Stimulated activated CD4-positive, alpha-beta T cell treated with anti-CD3 and anti-CD28 coated beads, TNF-alpha, amount 100 ng/mL, for 4 hours (primary cell): ENCODE measurements at places on chromosomes 2 and 18.

DNA sequence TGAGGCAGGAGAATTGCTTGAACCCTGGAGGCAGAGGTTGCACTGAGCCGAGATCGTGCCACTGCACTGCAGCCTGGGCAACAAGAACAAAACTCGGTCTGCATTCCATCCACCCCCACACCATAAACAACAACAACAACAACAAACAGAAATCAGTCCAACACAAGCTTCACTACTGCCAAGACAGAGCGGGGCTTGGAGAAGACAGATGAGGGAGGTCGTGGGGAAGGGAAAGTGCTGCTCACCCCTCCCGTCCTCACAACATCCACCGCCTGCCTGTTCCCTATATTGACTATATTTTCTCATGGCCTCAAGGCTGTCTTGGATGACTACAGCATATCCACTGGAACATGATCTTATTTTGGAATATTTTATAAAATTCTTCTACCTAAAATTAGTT is 137.6 kb upstream of the TTC39C start:
- no peak for DNase-seq

GRCh38 chr2:109155553-109156451 is 26.8 kb downstream of the SH3RF3 start:
- DNase-seq: no peak

- DNase-seq: no peak
Measured at GRCh38 chr18:29377346-29377745, 1200.4 kb upstream of the CDH2 start.

DNA sequence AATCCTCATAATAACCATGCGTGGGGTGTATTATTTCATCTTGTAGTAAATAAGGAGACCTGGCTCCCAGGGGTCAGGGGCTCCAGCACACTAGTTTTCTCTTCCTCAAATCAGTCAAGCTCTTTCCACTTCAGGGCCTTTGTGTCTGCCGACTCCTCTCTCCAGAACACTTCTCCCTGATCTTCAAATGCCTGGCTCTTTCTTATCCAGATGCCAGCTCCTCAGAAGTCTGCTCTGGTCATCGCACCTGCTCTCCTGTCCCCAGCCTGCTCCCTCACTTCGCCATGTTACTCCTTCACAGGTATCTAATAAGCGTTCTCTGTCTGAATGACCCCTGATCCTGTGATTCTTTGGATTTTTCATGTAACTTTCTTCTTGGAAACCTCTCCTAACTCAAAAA is 62.0 kb downstream of the GYPC start:
- no peak for DNase-seq

- no peak for DNase-seq
Measured at GRCh38 chr18:5142859-5143258, 54.2 kb downstream of the AKAIN1 start.

- no peak for DNase-seq
Measured at GRCh38 chr2:197185676-197186075, 124.9 kb downstream of the ANKRD44 start.

DNA sequence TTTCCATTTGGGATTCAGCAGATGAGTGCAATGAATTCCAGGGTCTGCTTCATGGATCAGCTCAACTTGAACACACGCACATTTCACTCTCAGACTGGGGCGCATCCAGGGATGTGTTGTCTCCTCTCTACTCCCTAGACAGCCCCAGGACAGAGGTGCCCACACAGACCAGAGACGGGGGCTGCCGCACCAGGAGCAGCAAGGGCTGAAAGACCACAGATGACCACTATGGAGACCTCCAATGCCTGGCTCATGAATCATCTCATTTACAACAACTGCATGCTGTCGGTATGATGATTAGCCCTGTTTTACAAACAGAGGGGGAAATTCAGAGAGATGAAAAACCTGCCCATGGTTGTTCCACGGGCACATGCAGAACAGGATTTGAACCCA is 63.1 kb downstream of the CYP26B1 start:
- DNase-seq: no peak

DNA sequence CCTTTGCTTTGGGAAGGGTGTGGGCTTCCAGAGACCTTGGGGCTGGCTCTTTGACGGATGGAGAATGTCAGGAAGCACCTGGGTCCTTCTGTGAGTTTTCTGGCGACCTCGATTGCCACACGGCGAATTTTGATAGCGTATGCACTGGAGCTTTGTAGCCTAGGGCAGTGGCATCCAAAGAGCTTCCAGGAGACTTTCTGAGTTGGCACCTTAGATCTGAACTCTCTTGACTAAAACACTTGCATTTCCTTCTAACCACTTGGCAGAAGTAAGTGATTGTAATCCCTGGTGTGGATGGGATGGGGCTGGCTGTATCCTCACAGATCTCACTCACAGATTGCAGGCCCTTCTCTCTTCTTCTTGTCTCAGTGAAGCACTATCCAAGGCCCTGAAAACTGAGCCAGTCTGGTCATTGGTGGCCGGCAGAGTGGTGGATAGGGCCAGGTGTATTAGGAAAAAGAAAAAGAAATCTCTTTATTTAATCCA is 7.8 kb downstream of the RNF144A start:
- DNase-seq: no peak

- DNase-seq: no peak
Measured at GRCh38 chr18:26003817-26004216, 86.6 kb downstream of the SS18 start.

GRCh38 chr2:201701646-201702045 is 3.2 kb upstream of the MPP4 start:
- DNase-seq: no peak

GRCh38 chr2:33904801-33905200 is 305.7 kb upstream of the FAM98A start:
- DNase-seq: no peak

DNA sequence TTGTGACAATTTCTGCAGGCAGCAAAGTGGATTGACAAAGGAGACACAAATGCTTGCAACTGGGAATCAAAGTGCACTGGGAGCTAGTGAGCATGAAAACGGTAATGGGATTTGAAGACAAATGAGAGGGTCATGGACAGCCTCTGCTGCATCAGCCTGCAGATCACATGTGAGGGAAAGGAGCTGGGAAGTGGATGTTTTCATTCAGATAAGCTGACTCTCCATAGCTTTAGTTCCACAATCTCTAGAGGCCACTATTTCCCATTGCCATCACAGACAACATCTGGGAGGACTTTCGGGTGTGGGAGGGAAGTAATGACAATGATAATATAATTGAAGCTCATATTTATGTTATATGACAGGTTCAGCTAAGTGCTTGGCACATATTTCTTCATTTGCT is 28.4 kb downstream of the ADCYAP1 start:
- no peak for DNase-seq

GRCh38 chr2:24080701-24081100 is 3.9 kb downstream of the TP53I3 start:
- DNase-seq: no peak

- no peak for DNase-seq
Measured at GRCh38 chr18:46296656-46297055, 192.5 kb downstream of the HAUS1 start.

DNA sequence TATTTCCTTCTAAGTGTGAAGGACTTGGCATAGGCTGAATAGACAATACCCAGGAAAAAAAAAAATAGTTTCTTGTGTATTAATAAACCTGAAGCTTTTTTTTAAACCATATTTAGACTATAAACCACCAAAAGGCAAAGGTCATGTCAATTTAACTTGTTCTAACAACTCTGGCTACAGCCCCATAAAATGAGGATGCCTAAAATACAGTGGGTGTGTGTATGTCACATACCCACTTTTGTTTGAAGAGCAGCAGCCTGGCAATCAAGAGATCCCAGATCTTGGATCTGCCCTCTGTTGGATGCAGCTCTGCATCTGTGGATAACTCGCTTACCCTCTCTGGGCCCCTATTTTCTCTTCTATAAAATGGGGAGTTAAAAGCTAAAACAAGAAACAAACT is 65.4 kb downstream of the SATB2 start:
- DNase-seq: no peak

GRCh38 chr2:8355102-8355859 is 326.6 kb upstream of the ID2 start:
- no peak for DNase-seq

DNA sequence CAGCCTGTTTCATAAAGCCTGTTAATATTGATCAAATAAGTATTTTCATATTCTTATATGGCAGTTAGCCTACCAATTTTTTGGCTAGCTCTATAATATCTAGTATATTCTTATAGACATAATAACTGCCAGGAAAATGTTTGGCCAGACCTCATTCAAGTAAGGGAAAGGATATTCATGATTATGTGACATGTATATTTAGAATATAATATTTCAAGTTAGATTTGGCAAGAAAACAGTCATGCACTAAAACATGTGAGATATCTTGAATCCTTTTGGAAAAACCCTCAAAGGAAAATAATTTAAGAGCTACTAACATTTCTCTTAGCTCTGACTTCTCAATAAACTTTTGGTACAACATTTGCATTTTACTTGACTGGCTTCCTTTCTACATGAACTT is 694.1 kb downstream of the PLCL1 start:
- DNase-seq: no peak

DNA sequence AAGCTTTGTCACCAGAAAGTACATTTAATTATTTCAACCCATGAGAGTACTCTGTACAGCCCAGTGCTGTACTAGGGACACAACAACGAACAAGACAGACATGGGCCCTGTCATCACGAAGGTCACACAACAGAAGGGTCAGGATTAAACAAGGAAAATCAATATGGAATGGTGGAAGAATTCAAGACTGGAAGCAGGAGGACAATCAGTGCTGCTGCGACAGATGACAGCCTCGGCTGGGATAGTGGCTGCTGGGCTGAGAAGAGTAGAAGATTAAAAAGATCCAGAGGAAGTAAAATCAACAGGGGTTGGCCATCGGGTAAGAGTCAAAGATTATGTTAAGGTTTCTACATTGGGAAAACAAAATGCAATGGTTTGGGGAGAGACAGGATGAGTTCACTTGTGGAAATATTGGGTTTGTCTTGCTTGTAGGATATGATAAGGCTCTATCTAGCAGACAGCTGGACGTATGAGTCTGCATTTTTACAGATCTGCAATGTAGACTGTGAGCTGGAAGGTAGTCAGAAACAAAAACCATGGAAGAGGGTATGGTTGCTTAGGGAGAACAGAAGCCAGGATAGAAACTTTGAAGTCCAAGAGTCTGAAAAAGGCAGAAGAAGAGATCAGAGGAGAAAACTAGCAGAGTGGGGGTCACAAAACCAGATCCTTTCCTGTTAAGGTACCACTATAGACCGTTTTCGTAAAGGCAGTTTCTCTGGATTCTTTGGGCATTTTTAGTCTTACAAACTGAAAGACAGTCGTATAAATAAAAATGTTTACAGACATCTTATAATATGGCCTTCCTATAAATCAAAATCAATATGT is 84.1 kb downstream of the PRELID3A start:
- DNase-seq: no peak

GRCh38 chr2:32838418-32838817 is 108.3 kb upstream of the LTBP1 start:
- no peak for DNase-seq

GRCh38 chr18:24741965-24742724 is 281.7 kb downstream of the HRH4 start:
- no peak for DNase-seq

GRCh38 chr18:3901811-3902210 is 451.8 kb downstream of the TGIF1 start:
- DNase-seq: no peak

- DNase-seq: no peak
Measured at GRCh38 chr2:132462236-132462635, 45.6 kb downstream of the GPR39 start.

DNA sequence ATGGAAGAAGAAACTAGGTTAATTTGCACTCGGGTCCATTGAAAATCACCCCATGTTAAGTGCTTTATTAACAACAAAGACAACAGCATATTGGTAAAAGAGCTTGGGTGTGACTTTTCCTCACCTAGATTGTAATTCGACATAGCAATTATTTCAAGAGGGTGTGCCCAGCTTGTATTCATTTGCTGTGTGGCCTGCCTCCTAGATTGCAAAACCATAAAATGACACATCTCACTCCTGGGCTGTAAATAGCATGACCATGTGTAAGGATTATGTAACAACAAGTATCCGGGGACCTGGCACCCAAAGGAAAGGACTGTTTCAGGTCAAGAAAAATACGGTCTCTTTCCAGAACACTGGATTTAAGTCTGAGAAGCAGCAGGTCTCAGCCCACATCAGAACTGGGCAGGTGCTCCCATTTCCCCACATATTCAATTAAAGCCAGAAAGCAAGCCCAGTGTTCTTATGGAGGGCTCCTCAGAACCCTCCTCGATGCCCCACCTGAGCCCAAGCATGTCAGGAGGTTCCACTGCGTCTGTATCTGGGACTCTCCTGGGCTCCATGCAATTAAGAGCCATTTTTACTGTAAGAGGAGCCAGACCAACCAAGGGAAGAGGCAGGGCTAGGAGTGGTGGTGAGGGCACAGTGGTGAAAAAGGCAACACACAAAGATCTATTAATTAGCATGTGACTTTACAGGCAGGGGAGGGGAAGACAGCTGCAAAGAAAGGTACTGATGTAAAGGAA is 39.2 kb downstream of the MREG start:
- DNase-seq: no peak

DNA sequence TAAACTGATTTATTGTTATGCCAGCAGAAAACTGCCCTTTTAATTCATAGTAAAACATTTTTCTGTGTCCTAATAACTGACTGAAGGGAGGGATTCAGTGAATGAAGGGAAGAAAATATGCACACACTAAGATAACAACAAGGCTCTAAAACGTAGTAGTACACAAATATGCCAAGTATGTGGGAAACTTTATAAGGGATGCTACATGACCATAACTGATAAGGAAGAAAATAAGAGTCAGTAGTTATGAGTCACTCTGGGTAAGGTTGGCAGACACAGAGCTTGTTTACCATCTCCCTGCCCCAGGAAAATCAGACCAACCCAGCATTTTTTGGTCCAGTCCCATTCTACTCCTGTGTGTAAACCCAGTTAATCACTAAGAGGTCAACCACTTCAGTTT is 124.2 kb downstream of the RPRM start:
- no peak for DNase-seq

GRCh38 chr2:102000813-102001766 is 9.3 kb downstream of the IL1R2 start:
- DNase-seq: no peak
